RKO (cell line): ENCODE measurements at places on chromosomes 7 and 10.

DNA sequence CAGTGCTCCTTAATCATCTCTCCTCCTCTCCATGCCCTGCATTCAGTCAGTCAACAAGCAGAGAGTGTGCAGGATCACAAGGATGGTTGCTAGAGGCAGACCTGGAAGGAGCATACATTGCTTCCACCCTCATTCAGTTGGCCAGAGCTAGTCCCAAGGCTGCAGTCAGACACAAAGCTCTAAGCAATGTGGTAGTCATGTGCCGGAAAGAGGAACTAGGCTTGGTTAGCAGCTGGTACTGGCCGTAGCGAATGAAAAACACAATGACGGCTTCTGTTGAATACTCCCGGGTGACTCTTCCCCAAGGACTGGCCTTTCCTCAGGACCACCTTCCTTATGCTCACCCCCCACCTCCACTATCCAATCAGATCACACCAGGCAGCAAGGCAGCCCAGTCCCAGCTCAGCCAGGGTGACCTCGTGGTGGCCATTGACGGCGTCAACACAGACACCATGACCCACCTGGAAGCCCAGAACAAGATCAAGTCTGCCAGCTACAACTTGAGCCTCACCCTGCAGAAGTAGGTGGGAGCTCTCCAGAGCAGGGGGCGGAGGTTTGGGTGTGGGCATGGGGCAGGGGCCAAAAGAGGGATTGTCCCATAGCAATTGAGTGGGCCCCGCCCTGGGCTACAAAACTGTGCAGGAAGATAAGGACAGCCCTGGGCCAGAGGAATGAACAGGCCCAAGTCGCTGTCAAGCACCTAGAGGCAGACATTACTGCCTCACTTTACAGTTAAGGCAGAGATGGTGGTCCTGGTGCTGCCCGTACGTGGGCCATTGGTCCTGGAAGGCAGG lies 10.9 kb downstream of the LDB3 start:
- no peak for DNase-seq

GRCh38 chr10:78902815-78903214 lies 166.0 kb upstream of the ZMIZ1 start:
- no peak for DNase-seq

GRCh38 chr7:134890246-134891240 lies 95.8 kb upstream of the AGBL3 start:
- no peak for DNase-seq

DNA sequence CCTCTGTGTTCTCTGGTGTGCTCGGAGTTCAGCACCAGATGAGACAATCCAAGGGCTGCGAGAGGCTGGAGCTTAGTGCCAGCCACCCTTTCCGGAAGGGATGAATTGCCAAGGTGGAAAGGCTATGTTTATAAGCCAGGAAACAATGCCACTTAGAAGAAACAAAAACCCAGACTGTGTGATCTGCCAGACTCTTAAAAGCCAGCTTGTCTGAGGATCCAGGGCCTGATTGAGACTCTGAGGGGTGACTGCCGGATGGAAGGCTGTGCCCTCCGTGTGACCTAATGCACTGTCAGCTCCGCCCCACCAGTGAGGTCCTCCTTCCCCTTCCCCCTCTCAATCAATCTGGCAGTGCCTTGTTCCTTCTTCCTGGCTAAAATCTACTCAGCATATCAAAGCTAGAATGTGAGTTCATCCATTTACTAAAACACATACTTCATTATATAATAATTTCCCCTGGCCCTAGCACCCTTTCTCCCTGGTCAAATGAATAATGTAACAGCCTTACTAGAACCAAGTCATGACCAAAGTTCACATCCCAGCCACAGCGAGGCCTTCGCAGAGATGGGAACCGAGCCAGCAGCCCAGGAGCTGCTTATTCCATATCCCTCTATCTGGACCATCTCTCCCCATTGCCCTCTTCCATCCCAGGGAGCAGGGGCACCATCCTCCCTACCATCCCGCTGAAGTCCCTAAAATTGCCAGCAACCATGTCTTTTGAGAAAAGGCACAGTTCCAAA lies 25.5 kb downstream of the FAM107B start:
- DNase-seq, result no peak
